NCI-H187 (cell line): ENCODE measurements at places on chromosomes 7 and 10.

- no peak for DNase-seq
Measured at GRCh38 chr7:104962781-104963180, 51.2 kb upstream of the KMT2E start.

DNA sequence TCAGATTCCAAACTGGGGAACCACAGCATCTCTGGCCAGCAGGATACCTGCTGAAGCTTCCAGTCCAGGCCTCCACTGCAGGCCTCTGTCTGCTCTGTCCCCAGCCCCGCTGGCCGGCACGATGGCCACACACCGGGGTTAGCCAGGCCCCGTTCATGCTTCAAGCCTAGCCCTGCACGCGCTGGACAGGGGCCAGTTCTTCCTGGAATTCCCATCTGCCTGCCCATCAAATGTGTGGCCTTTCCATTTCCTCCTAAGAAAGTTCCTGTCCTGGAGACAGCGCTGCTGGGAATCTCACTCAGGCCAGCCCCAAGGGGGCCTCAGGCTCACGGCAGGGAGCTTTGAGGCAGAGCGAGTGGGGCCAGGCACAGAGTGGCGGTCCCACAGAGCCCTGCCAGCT is 18.0 kb downstream of the SH2B2 start:
- DNase-seq, result no peak

GRCh38 chr10:76190634-76191270 is 759.3 kb downstream of the LRMDA start:
- no peak for DNase-seq

DNA sequence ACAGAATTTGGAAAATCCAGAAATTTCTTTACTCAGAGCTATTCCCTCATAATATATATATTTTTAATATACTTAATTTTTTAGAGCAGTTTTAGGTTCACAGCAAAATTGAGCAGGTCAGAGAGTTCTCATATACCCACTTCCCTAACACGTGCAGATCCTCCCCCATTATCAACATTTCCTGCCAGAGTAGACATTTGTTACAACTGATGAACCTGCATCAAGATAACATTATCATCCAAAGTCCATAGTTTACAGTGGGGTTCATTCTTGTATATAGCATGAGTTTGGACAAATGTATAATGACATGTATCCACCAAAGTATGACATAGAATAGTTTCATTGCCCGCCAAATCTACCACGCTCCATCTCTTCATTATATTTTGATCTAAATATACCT is 170.0 kb downstream of the PTEN start:
- no peak for DNase-seq

DNA sequence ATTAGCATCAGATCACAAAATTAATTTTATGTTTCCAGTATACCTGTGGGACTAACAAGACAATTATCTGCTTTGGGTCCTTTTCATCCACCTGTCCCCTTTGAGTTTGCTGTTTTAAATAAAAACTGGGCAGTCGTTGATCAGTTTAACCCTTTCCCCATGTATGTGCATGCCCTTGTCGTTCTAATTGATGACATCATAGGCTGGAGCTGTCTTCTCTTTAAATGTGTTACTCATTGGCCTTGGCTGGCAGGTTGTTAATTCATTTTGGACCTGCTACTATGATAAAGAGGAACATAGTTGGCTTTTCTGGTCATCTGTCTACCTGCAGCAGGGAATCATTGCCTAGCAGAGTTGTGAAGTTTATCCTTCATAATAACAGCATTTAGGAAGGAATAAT is 53.8 kb downstream of the TASOR2 start:
- DNase-seq, result no peak

DNA sequence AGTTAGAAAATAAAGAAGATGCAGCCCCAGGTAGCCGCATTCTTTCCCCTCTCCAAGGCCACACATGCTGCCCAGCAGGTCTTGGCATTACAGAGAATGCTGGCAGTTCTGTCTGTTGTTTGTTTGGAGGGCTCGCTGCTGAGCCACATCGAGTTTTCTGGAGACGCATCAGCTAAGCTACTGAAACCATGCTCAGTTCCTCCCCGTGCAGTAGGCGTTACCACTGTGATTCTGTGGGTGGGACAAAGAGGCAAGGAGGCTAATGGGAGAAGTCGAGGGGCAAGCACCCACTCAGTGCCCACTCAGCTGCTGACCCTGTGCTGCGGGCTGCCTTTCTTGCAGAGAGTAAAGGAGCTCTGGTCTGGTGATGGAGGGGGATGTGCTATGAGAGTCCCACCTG is 15.5 kb upstream of the GTPBP4 start:
- no peak for DNase-seq

DNA sequence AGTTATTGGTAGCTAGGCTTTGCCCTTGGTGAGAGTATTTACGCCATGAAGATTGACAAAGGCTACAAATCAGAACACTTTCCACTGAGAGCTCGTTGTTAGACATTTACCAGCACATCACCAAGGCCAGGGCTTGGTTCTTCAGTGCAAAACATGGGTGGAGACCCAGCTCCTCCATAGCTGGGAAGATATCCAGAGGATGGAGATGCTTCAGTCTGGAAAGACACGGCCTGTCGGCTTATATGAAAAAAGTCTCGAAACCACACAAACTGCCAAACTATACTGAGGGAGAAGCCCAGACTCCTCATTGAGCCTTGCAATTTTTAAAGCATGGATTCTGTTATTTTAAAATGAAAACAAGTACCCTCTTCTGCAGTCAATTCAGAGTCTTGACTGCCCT is 83.4 kb upstream of the ANLN start:
- no peak for DNase-seq

DNA sequence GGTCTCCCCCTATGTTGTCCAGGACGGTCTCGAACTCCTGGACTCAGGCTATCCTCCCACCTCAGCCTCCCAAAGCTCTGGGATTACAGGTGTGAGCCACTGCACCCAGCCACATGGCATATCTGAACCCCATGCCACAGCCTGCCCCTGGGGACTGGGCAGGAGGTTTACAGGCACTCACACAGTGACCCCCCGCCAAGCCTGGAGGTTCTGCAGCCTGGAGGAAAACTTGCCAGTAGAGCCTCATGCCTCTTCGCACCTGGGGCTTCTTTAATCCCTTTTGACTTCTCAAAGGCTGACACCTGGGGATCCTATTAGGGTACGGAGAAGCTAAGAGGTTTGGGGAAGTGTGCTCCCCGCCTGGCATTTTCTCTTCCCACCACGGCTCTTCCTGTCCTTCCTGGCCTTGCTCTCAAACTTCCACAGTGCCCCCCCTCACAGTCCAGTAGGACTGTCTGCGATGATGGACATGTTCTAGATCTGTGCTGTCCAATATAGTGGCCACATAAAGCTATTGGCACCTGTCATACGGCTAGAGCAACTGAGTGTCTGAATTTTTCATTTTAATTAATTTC is 11.4 kb upstream of the KCP start:
- DNase-seq, result no peak
